ENCODE measurements at places on chromosomes 16 and 17. TPM values are rescaled to one million over a fixed set of nuclear protein-coding genes. Genes with fewer than 3 reads are reported as not detected.

GRCh38 chr17:2925011-2925410 is 128.8 kb downstream of the RAP1GAP2 start:
- DNase-seq = no peak

DNA sequence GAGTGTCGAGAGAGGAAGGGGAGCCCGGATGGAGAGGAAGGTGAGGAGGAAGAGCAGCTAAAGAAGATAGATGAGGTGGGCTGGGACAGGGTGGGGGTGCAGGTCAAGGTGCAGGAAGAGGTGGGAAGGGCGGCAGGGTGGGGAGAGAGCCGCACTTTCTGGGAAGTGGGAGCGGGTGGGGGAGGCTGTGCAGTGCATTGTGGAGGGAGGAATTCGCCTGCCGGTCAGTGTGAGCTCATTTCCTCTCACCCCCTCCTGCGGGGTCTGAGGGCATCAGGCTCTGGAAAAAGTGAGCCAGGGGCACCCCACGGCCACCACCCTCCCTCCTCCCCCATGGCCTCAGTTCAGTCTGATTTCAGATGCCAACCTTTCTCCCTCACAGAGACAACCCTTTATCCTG is 2.5 kb upstream of the ARHGAP23 start:
- no peak for DNase-seq

DNA sequence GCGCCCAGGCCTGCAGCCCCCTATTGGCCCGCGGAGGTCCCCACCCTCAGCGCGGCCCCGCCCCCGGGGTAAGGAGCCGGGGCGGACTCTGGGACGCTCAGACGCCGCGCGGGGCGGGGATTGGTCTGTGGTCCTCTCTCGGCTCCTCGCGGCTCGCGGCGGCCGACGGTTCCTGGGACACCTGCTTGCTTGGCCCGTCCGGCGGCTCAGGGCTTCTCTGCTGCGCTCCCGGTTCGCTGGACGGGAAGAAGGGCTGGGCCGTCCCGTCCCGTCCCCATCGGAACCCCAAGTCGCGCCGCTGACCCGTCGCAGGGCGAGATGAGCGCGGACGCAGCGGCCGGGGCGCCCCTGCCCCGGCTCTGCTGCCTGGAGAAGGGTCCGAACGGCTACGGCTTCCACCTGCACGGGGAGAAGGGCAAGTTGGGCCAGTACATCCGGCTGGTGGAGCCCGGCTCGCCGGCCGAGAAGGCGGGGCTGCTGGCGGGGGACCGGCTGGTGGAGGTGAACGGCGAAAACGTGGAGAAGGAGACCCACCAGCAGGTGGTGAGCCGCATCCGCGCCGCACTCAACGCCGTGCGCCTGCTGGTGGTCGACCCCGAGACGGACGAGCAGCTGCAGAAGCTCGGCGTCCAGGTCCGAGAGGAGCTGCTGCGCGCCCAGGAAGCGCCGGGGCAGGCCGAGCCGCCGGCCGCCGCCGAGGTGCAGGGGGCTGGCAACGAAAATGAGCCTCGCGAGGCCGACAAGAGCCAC is at the start of gene NHERF1:
NHERF1 (plus strand) TSS at position 100 of the 750 bp plus-strand sequence; CDS start at position 319, 219 bp downstream.
- peak; percentile 98 for DNase-seq

DNA sequence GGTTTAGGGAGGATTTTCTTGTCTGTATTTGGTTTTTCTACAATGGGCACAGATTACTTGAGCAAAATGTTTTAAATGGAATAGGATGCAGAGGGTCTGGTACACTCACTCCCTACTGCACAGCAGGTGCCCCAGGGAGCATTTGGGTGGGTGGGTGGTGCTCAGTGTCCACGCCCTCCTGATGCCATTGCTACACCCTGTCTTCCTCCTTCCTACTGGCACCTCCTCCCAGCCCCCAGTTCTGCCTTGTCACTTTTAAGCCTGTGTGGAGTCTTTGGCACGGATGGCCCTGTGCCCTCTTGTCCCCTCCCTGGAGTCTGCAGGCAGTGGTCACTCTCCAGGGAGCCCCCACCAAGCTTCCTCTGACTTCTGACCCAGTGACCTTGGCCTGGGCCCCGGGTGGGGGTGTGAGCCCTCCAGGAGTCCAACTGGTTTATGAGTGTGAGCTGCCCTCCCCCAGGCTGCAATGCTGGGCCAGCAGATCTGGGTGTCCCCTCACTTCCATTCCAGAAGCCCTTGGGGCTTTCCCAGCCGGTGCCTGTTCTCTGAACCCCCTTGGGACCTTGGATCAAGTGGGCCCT is 15.5 kb downstream of the LLGL2 start:
- no peak for DNase-seq

CPHXL2 gene
- not detected for total RNA-seq

PPM1E gene
- 0.46 TPM for total RNA-seq

GRCh38 chr17:44024271-44024663 is 9.5 kb upstream of the TMEM101 start:
- no peak for DNase-seq

- no peak for DNase-seq
These were observed 57.1 kb downstream of the CYTH1 start for GRCh38 chr17:78724999-78725398.

DNA sequence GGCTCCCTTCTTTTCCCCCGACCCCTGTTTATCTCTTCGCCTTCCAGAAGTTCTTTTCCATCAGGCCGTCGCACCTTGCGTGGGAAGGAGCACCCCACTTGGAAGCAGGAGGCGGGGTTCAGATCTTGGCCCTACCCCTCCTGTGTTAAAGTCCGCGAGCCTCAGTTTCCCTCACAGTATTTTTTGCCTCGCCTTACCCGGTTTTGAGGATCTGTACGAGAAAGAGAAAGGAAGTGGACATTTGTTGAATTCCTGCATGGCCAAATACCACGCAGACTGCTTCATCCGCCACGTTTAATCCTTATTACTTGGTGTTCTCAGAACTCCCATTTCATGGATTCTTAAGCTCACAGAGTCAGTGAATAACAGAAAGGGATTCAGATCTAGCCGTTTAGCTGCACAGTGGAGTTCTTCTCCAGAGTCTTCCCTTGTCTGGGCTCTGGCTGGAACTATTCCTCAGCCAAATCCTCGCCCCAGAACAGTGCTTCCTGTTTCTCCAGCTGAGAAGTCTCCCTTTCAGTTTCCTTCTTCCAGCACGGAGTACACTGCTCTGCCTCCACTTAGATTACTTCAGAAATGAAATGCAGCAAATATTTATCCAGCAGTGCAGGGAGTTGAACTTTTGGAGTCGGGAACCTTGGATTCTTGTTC is 590 bp downstream of the TMEM219 start:
- DNase-seq = no peak

OSGIN1 gene
- total RNA-seq = 0.60 TPM

GRCh38 chr17:11140043-11140442 is 101.0 kb upstream of the SHISA6 start:
- no peak for DNase-seq

DNA sequence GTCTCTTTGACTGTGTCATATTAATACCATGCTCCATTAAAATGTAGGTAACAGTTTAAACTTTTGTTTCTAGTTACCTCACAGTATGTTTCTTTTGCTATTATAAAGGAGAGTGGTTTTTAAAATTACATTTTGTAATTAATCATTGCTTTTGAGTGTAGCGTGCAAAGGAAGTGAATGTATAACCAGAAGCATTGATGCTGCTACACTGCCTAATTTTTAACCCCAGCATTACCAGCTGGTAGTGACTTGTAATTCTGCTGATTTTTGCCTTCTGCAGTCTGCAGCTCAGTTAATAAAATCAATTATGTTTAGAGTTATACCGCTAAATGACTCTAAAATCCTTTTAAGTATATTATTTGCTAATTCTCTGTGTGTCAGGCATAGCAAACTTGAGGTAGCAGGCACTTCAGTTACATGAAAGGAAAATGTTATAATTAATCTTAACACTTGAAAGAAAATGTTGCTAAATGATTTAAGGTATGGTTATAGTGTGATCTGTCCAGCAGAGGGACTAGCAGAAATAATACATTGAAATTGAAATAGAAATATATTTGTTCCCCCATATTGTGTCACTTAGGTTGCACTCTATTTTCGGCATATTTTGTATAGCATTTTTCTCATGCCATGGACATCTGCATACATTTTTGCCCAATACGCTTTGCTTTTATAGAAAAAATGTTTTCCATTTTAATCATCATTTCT is 388.5 kb downstream of the CNTNAP4 start:
- DNase-seq = no peak

TMEM238L gene
- total RNA-seq = not detected

All from cardiac muscle cell (in vitro differentiated cells and primary cell).